ENCODE measurements at places on chromosomes 13 and 19.

- no peak for DNase-seq
Measured at GRCh38 chr19:18233224-18233825, 7.1 kb upstream of the PDE4C start.

- DNase-seq, result no peak
Measured at GRCh38 chr13:74266309-74266708, 132.1 kb upstream of the KLF12 start.

- DNase-seq, result no peak
Measured at GRCh38 chr13:41960211-41960636, 685 bp downstream of the VWA8 start.

DNA sequence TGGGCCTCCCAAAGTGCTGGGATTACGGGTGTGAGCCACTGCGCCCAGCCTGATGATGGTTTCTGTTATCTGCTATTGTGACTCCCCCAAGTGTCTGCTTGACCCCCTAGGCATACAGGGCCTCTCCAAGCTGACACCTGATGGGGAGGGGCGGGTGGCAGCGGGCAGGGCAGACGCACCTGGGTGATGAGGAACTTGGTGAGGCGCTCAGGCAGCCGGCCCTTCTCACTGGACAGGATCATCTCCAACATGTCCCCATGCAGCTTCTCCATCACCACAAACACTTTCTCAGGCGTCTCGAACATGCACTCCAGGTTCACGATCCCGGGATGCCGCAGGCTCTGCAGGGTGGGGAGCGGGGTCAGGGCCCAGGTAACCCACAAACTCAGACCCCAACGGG is 27.6 kb downstream of the PRKD2 start:
- DNase-seq, result no peak

DNA sequence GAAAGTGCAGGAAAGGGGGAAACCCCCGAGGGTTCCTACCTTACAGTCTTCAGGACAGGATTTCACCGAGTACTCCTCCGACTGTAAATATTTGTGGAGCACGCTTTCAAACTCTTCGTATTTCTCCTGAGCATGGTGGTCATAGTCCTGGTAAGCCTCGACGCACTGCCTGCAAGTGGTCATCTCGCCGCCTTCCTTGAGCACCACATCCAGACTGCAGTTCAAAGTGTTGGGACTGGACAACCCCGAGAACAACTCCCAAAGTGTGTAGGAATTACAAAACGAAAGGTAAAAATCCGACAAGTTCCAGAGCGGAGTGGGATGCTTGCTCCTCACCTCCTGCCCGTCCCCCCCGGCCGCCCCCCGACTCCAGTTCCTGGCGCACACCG is 349.7 kb downstream of the LIG4 start:
- no peak for DNase-seq

Data from GF-D8 (cell line).